Ovary (tissue), 10 donors: ENCODE measurements at places on chromosomes 5 and 9. TPM values are rescaled to one million over a fixed set of nuclear protein-coding genes. Genes with fewer than 3 reads are reported as not detected.

Gene SLC6A7
- not detected for total RNA-seq

Gene MELK
- total RNA-seq = not detected

Gene IL5
- not detected for total RNA-seq

Gene SPATA31D4
- not detected for total RNA-seq

Gene STPG3
- total RNA-seq = not detected
